ENCODE measurements at places on chromosomes 7 and 10.
A peak's percentile ranks its signal among the peaks of the same experiment; 100 is the strongest.

DNA sequence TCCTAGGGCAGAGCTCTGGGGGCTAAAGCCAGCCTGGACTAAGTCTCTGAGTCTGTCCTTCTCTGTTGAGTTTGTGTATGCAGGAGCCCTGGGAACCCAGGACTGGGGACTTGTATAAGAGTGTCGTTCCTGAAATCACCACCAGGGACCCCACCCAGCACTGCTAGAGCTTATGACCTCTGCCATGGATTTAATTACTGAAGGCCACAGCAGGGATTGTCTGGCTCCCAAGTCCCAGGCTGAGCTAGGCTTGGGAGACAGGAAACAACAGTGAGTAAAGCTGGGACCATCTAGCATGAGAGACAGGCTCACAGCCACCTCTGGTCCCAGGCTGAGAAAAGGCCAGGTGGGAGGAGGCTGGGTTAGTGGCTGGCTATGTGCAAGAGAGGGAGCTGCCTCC, 1.4 kb upstream of the TSPAN15 start:
- peaks cover 10% of the 10 kb centered on the region for H3K27me3 ChIP-seq
- peak overlapping the region; percentile 1 for H3K27ac ChIP-seq
- H3K4me3 ChIP-seq: no peak overlapping the region
- peaks cover 61% of the 10 kb centered on the region for H3K4me1 ChIP-seq
- no peaks in the 10 kb centered on the region for H3K36me3 ChIP-seq

- H3K27me3 ChIP-seq: no peaks in the 10 kb centered on the region
- DNase-seq: no peak
- H3K4me3 ChIP-seq: no peak overlapping the region
- H3K27ac ChIP-seq: no peak overlapping the region
Measured at GRCh38 chr7:77308792-77309191, 107.4 kb downstream of the GSAP start.

DNA sequence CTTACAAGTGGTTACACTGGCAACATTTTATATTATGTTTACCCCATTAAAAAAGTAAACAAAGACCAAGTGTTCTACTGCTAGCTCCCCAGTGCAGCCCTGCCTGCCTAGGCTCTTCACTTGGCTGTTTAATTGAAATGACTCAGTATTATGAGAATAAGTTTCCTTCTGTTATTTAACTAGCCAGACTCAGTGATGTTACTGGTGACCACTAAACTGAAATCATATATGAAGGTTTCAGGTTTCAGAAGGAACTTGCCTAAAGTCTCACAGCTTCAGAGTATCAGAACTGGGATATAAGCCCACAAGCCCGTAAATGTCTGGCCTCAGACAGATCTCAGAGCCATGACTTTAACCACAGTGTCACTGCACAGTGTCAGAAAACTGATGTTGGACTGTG, 66.8 kb upstream of the EXOC4 start:
- H3K4me1 ChIP-seq: no peaks in the 10 kb centered on the region
- H3K27me3 ChIP-seq: no peaks in the 10 kb centered on the region
- no peak overlapping the region for H3K27ac ChIP-seq
- no peaks in the 10 kb centered on the region for H3K36me3 ChIP-seq
- no peak overlapping the region for H3K4me3 ChIP-seq

DNA sequence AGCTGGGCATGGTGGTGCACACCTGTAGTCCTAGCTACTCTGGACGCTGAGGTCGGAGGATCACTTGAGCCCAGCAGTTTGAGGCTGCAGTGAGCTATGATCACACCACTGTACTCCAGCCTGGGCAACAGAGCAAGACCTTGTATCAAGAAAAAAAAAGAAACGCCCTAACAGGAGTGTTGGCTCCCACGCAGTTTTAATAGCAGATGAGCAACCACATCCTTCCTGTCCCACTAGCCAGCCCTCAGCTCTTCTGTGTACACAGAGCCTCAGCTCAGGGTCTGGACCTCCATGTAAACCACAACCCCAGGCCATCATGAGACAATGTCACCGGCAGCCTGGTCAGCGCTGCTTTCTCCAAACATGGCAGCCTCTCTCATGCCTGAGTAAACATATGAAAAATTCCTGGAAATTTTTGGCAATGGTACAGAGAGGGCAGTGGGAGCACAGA, 108.2 kb downstream of the PIP4K2A start:
- H3K4me1 ChIP-seq: peaks cover 78% of the 10 kb centered on the region
- peak; percentile 59 for DNase-seq
- peak overlapping the region; percentile 35 for H3K4me3 ChIP-seq
- H3K36me3 ChIP-seq: peaks cover 70% of the 10 kb centered on the region

DNA sequence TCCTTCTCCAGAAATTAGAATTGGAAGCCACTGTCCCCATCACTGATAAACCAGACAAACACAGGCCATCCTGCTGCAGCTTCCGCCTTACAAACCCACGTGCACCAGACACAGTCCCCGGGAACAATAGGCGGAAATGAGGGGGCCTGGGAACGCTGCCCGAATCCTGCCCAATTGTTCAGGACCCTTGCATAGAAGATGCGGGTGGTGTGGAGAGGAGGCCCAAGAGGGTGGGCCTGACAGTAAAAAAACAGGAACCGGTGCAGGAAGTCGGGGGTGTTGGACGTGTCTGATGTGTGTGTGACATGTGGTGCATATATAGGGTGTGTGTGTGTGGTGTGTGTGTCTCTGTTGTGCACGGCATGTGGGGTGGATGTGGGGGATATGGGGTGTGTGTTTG, 26.5 kb upstream of the CHST15 start:
- H3K27me3 ChIP-seq: no peaks in the 10 kb centered on the region
- H3K4me1 ChIP-seq: no peaks in the 10 kb centered on the region
- no peaks in the 10 kb centered on the region for H3K36me3 ChIP-seq
- no peak overlapping the region for H3K27ac ChIP-seq
- no peak for DNase-seq

DNA sequence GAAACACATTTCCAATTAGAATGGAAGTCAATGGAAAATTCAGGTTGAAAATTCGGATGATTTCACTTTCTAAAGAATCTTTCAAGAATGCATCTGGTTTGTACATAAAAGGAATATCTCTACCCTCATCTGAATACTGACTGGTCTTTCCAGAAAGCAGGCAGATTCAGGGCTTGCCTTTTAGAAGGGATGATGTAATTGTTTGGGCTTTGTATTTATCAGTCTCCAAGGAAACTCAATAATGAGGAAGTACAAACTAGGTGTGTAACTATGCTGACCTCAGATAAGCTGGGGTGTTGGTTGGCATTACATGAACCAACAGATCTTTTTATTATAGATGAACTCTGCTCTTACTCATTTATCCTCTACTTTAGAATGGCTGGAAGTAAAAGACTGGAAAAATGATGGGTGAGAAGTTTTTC, 24.1 kb downstream of the PDLIM1 start:
- H3K4me3 ChIP-seq: no peak overlapping the region
- H3K27me3 ChIP-seq: no peaks in the 10 kb centered on the region
- no peaks in the 10 kb centered on the region for H3K4me1 ChIP-seq
- H3K27ac ChIP-seq: no peak overlapping the region
- no peak for DNase-seq

DNA sequence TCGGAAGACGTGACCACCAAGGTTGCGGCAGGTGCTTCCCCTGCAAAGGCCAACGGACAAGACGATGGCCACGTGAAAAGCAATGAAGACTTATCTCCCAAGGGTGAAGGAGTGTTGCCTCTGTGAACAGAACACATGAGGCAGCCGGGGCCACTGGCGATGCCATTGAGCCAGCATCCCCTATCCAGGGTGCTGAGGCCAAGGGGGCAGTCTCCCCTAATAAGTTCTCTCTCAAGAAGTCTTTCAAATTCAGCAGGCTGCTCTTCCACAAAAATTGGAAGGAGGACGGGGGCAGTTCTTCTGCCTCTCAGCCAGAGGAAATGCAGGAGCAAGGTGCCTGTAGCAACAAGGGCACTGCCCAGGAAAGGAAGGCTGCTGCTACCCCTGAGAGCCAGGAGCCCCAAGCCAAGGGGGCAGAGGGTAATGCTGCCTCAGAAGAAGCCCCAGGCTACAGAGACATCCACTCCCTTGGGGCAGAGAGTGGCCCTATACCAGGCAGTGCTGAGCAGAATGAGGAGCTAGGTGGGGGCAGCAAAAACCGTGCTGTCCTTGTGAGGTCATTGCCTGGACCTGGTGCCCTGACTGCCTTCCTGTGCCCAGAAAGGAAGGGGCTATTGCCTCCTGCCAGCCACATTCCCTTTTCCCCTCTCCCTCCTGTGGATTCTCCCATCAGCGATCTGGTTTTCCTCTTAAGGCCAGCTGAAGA, 17.3 kb downstream of the NT5C2 start:
- DNase-seq: no peak
- H3K4me1 ChIP-seq: peaks cover 10% of the 10 kb centered on the region
- no peak overlapping the region for H3K27ac ChIP-seq
- H3K27me3 ChIP-seq: no peaks in the 10 kb centered on the region
- H3K36me3 ChIP-seq: peaks cover 39% of the 10 kb centered on the region

GRCh38 chr10:111873621-111874135, 309.9 kb downstream of the GPAM start:
- no peak overlapping the region for H3K4me3 ChIP-seq
- peaks cover 6% of the 10 kb centered on the region for H3K4me1 ChIP-seq
- no peak overlapping the region for H3K27ac ChIP-seq
- no peak for DNase-seq
- no peaks in the 10 kb centered on the region for H3K36me3 ChIP-seq
- no peaks in the 10 kb centered on the region for H3K27me3 ChIP-seq

- H3K27ac ChIP-seq: no peak overlapping the region
- H3K27me3 ChIP-seq: peaks cover 32% of the 10 kb centered on the region
- H3K4me3 ChIP-seq: no peak overlapping the region
- no peaks in the 10 kb centered on the region for H3K4me1 ChIP-seq
Measured at GRCh38 chr10:93876381-93876780, 17.4 kb upstream of the SLC35G1 start.

DNA sequence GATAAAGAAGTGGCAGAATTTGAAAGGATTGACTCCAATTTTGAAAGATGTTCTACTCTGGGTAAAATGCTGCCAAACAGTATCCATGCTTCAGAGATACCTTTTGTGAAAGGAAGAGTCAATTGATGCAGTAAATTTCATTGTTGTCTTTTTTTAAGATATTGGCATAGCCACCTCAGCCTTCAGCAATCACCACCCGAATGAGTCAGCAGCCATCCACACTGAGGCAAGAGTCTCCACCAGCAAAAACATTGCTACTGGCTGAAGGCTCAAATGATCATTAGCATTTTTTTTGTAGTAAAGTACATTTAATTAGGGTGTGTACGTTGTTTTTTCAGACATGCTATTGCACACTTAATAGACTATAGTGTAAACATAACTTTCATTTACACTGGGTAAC, 31.7 kb upstream of the CYP26C1 start:
- H3K4me3 ChIP-seq: no peak overlapping the region
- H3K27me3 ChIP-seq: no peaks in the 10 kb centered on the region

DNA sequence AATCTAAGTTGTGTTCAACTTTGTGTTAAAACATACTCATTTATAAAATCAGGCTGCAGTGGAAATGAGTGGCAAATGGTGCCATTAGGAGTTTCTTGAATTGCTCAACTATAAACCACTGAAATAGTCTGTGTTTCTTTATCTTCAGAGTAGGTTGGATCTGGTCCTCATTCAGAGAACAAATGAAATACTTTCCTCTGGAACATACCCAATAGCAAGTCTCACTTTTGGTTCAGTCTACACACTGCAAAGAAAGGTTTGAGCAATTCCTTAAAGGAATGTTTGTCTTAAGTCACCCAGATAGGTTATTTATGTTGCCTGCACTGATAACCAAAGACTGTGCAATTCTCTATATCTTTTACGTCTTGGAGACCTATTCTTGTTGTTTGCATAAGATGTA, 62.5 kb downstream of the ABCB4 start:
- no peak overlapping the region for H3K27ac ChIP-seq
- H3K4me3 ChIP-seq: no peak overlapping the region
- peaks cover 4% of the 10 kb centered on the region for H3K27me3 ChIP-seq
- no peaks in the 10 kb centered on the region for H3K36me3 ChIP-seq
- no peaks in the 10 kb centered on the region for H3K4me1 ChIP-seq

- no peak overlapping the region for H3K27ac ChIP-seq
- H3K4me1 ChIP-seq: no peaks in the 10 kb centered on the region
- no peak for DNase-seq
- H3K36me3 ChIP-seq: no peaks in the 10 kb centered on the region
- no peaks in the 10 kb centered on the region for H3K27me3 ChIP-seq
- no peak overlapping the region for H3K4me3 ChIP-seq
Measured at GRCh38 chr7:101593556-101593955, 35.5 kb downstream of the MYL10 start.

DNA sequence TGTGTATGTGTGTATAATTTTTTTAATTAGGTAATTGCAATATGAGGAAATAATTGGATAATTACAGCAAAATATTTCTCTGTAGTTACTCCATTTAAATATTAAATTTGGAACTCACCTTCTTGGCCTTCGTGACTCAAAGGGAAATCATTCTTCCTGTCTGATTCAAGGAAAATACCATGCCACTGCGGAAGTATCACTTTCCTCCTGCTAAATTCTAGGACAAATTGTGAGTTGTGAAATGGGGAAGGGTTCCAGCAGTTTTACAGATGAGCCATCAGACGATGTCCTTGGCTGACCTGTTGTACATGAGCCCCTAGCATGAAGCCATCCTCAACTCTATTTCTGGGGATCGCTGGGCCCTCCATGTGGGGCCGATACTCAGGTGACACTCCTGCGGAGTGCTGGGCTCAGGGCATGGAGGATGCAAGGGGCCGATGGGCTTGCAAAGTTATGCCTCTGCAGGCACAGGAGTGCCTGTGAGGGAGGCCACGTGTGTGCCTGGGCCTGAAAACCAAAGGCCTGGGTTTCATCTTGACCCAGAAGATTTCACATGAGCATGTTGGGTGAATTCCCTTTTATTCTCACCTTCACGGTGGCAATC, 179.6 kb upstream of the TCERG1L start:
- H3K4me1 ChIP-seq: no peaks in the 10 kb centered on the region
- H3K27me3 ChIP-seq: no peaks in the 10 kb centered on the region

- peak; percentile 36 for DNase-seq
- no peaks in the 10 kb centered on the region for H3K27me3 ChIP-seq
- no peak overlapping the region for H3K4me3 ChIP-seq
- H3K4me1 ChIP-seq: peaks cover 15% of the 10 kb centered on the region
Measured at GRCh38 chr7:5375925-5376324, 47.7 kb downstream of the TNRC18 start.

GRCh38 chr7:97818066-97818663, 54.0 kb downstream of the ASNS start:
- no peak overlapping the region for H3K27ac ChIP-seq
- H3K4me3 ChIP-seq: no peak overlapping the region
- H3K4me1 ChIP-seq: no peaks in the 10 kb centered on the region
- peaks cover 7% of the 10 kb centered on the region for H3K27me3 ChIP-seq
- no peak for DNase-seq
- no peaks in the 10 kb centered on the region for H3K36me3 ChIP-seq

- H3K27ac ChIP-seq: no peak overlapping the region
- peaks cover 63% of the 10 kb centered on the region for H3K27me3 ChIP-seq
- peaks cover 8% of the 10 kb centered on the region for H3K4me1 ChIP-seq
- no peaks in the 10 kb centered on the region for H3K36me3 ChIP-seq
- no peak overlapping the region for H3K4me3 ChIP-seq
Measured at GRCh38 chr10:71397296-71398212, 834 bp downstream of the CDH23 start.

DNA sequence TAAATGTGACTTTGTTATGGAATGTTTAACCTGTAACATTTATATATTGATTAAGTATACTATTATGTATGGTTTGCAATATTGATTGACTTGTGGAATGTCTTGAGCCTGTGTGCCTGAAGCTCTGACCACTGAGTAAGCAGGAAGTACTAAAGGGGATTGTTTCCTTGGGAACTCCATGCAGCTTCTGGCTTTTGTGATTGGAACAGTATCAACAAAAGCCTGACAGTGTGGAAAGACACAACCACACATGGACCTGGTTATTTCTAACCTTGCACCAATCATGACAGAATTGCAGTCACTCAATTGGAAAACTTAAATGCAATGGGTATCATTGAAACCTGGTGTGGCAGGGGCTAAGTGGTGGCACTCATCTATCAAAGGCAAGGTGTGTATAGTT, 45.5 kb upstream of the PIK3CG start:
- H3K27ac ChIP-seq: no peak overlapping the region
- no peaks in the 10 kb centered on the region for H3K36me3 ChIP-seq
- no peak overlapping the region for H3K4me3 ChIP-seq
- H3K27me3 ChIP-seq: no peaks in the 10 kb centered on the region

Data from activated CD4-positive, alpha-beta memory T cell treated with anti-CD3 and anti-CD28 coated beads, Interleukin-2, amount 10 ng/mL, durations not matched to agents 7 days and 5 days (primary cell).